ENCODE measurements at places on chromosomes 16 and 17. TPM values are rescaled to one million over a fixed set of nuclear protein-coding genes. Genes with fewer than 3 reads are reported as not detected.

The TP53TG3D gene
- polyA plus RNA-seq: not detected

The KLHL10 gene
- polyA plus RNA-seq: 0.15 TPM

The TEKT5 gene
- polyA plus RNA-seq: not detected

The HSF5 gene
- 0.05 TPM for polyA plus RNA-seq

The CCL7 gene
- not detected for polyA plus RNA-seq

The KIF19 gene
- 2.0 TPM for polyA plus RNA-seq

The SULT1A4 gene
- 3.6 TPM for polyA plus RNA-seq

The BAIAP3 gene
- 0.72 TPM for polyA plus RNA-seq

The CES2 gene
- polyA plus RNA-seq: 28.6 TPM

The NOTUM gene
- 4.4 TPM for polyA plus RNA-seq

The SLC5A11 gene
- 0.10 TPM for polyA plus RNA-seq

The KDM8 gene
- polyA plus RNA-seq: 4.7 TPM

The OR2C1 gene
- not detected for polyA plus RNA-seq

The HBA1 gene
- 1,043 TPM for polyA plus RNA-seq

The C16orf96 gene
- 1.1 TPM for polyA plus RNA-seq

The KCNH4 gene
- polyA plus RNA-seq: 0.10 TPM

The WFIKKN1 gene
- polyA plus RNA-seq: 0.80 TPM

The KRT17 gene
- polyA plus RNA-seq: 13.9 TPM

The SHISA9 gene
- 0.04 TPM for polyA plus RNA-seq

The MRPS34 gene
- polyA plus RNA-seq: 45.8 TPM

The PIK3R5 gene
- 2.2 TPM for polyA plus RNA-seq

The TUBG1 gene
- 33.6 TPM for polyA plus RNA-seq

The RASD1 gene
- polyA plus RNA-seq: 6.9 TPM

The GRIN2A gene
- polyA plus RNA-seq: 0.25 TPM

The CSH1 gene
- 0.50 TPM for polyA plus RNA-seq

The PGAP3 gene
- polyA plus RNA-seq: 23.3 TPM

The MRPL38 gene
- 68.7 TPM for polyA plus RNA-seq

The PIRT gene
- polyA plus RNA-seq: not detected

The CPHXL2 gene
- polyA plus RNA-seq: 0.15 TPM

The NOMO2 gene
- polyA plus RNA-seq: 71.0 TPM

The SOST gene
- not detected for polyA plus RNA-seq

The CCL17 gene
- not detected for polyA plus RNA-seq

The CETP gene
- 8.9 TPM for polyA plus RNA-seq

The KRTAP4-4 gene
- polyA plus RNA-seq: not detected
